ENCODE measurements at places on chromosomes 7 and 10. TPM values are rescaled to one million over a fixed set of nuclear protein-coding genes. Genes with fewer than 3 reads are reported as not detected.

- no peak overlapping the region for H3K27ac ChIP-seq
- H3K27me3 ChIP-seq: no peaks in the 10 kb centered on the region
- no peaks in the 10 kb centered on the region for H3K36me3 ChIP-seq
- peaks cover 50% of the 10 kb centered on the region for H3K4me1 ChIP-seq
- H3K4me3 ChIP-seq: no peak overlapping the region
Measured at GRCh38 chr10:60420991-60421894, 31.6 kb upstream of the ANK3 start.

The FZD1 gene
- 2.8 TPM for total RNA-seq

- no peak for DNase-seq
- no peaks in the 10 kb centered on the region for H3K4me1 ChIP-seq
- no peaks in the 10 kb centered on the region for H3K36me3 ChIP-seq
- no peaks in the 10 kb centered on the region for H3K27me3 ChIP-seq
- no peak overlapping the region for H3K4me3 ChIP-seq
Measured at GRCh38 chr10:34172936-34173533, 642.1 kb downstream of the PARD3 start.

The ANXA8L1 gene
- 185 TPM for total RNA-seq

GRCh38 chr7:129772646-129773280 lies 161.2 kb downstream of the NRF1 start:
- H3K36me3 ChIP-seq: no peaks in the 10 kb centered on the region
- H3K27ac ChIP-seq: no peak overlapping the region
- H3K4me3 ChIP-seq: no peak overlapping the region
- H3K4me1 ChIP-seq: peaks cover 9% of the 10 kb centered on the region
- no peak for DNase-seq
- H3K27me3 ChIP-seq: no peaks in the 10 kb centered on the region

- H3K27me3 ChIP-seq: no peaks in the 10 kb centered on the region
- no peak for DNase-seq
- H3K4me3 ChIP-seq: no peak overlapping the region
- no peaks in the 10 kb centered on the region for H3K36me3 ChIP-seq
- H3K27ac ChIP-seq: no peak overlapping the region
- H3K4me1 ChIP-seq: no peaks in the 10 kb centered on the region
Measured at GRCh38 chr7:109456116-109456515, 886.4 kb downstream of the DNAJB9 start.

DNA sequence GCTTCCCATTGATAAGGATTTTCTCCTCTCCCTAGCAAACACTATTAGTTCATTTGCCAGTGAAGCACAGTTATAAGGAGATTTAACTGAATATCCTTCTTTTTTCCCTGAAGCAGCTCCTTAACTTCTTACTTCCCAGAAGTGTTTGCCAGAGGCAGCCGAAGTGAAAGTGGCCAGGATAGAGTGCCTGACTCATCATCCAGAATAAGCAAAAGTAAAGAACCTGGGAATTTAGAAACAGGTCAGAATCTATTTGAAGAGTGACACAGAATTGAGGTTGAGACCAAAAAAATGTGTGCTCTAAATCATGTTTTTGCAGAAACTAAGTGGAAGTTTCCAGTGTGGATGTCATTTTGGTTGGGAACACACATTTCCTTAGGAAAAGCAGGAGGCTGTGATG lies 249.6 kb upstream of the VWC2 start:
- DNase-seq: no peak
- H3K36me3 ChIP-seq: no peaks in the 10 kb centered on the region
- H3K27me3 ChIP-seq: no peaks in the 10 kb centered on the region
- no peak overlapping the region for H3K27ac ChIP-seq
- H3K4me3 ChIP-seq: no peak overlapping the region
- no peaks in the 10 kb centered on the region for H3K4me1 ChIP-seq

DNA sequence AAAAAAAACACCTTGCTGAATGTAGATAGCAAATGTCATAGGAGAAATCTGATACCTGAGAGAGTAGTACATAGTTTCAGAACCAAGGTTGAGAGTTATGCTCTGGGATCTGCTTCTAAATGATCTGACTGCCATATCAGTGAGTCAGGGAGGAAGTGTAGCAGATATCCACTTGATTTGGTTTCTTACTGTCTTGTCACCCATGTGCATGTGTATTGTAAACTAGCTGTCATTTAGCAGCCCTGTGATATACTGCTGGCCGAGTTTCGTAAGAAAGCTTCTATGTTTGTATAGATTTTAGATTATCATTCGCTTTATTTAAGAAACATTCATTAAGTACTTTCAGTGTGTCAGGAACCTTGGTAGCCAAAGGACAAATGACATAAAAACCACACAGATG lies 42.0 kb downstream of the SP4 start:
- H3K27me3 ChIP-seq: no peaks in the 10 kb centered on the region
- DNase-seq: no peak
- no peaks in the 10 kb centered on the region for H3K36me3 ChIP-seq
- no peaks in the 10 kb centered on the region for H3K4me1 ChIP-seq
- no peak overlapping the region for H3K27ac ChIP-seq

Measured in PC-9 (cell line).